AG08395 (cell line): ENCODE measurements at places on chromosomes 6 and 20.

DNA sequence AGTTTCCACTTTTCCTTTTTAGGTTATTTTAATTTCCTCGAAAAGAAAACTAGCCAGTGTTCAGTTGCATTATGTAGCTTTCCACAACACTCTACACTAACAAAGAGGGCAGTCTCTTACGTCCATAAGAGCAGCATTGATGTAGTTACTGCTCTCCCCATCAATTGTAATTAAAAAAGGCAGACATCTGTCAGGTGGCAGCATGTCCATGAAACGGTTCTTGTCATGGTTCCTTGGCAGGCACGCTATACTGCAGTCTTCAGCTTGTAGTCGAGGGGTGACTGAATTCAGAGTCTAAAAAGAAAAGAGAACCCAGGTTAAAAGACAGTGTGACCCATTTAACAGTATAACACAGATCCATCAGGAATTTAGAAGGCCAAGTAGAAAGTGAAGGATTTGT is 80.1 kb upstream of the THEMIS start:
- DNase-seq: no peak

DNA sequence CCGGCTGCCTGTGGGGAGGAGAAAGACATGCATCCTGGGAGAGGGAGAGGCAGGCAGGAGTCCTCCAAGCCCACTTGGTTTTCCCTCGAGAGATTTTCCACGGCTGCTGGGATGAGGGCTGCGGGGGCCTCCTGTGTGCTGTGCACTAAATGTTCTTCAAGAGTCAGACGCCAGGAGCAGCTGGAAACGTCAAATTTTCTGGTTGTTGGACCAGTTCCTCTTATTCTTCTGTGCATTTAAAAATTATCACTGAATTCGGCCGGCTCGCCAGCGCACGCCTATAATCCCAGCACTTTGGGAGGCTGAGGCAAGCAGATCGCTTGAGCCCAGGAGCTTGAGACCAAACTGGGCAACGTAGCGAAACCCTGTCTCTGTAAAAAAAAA is 32.8 kb upstream of the NTSR1 start:
- no peak for DNase-seq

DNA sequence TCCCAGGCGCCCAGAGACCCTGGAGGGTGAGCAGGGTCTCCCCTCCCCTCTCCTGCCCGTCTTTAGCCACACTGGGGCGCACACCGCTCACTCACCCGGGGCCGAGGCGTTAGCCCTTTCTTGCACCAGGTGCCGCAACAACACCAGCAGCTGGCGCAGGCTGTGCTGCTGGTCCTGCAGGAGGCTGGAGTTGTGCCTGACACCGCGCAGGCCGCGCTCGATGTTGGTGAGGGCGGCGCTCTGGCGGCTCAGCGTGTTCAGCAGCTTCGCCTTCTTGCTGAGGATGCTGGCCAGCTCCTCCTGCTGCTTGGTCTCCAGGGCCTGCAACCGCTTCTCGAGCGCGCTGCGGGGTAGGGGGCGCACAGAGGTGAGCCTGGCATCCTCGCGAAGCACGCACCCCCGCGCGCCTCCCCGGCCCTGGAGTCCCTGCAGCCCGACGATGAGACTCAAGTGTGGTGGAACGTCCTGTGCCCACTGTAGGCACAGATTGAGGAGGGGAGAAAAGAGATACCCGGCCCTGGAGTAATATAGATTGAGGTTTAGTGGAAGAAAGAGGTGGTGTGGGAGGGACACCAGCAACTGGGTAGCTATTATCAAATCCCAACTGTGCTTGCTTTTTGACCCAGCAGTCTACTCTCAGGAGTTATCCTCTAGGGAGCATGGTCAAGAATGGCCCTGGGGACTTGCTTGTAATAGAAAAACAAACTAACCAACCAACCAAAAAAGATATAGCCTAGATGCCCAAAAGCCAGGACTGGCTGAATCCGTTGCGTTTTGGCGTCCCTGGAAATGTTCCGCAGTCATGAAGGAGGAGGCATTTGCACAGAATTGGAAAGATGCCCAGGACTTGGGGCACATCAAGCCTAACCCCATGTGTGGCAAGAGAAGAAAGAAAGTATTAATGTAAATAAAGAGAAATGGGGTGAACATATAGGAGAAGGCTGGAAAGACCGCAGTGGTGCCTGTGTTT is 30.9 kb downstream of the ANGPT4 start:
- peak; percentile 48 for DNase-seq

- DNase-seq: peak; percentile 38
Observed at GRCh38 chr6:74091136-74091793, 395.3 kb downstream of the CD109 start.

DNA sequence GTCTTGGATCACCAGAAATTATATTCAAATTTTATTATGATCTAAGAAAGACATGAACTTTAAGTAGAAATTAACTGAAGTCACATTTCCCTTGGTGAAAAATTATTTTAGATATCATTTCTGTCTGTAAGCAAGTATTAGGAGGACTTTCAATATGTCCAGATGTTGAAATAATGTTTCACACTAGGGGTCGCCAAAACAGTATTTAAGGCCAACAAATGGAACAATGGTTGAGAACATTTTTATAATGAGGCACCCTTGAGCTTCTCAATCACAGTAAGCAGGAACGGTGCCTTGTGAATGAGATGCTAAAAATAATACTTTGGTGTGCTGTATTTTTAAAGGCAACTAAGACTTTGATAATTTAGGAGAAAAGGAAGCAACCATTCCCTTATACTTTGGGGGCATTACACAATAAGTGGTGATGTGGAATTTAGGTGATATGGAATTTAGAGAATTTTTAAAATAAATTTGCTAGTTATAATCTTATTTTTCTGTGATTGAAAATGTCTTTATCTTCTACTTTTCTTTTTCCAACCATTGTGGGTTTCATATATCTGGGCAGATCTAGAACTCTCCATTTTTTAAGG is 9.6 kb upstream of the SF3B5 start:
- DNase-seq: peak; percentile 75

DNA sequence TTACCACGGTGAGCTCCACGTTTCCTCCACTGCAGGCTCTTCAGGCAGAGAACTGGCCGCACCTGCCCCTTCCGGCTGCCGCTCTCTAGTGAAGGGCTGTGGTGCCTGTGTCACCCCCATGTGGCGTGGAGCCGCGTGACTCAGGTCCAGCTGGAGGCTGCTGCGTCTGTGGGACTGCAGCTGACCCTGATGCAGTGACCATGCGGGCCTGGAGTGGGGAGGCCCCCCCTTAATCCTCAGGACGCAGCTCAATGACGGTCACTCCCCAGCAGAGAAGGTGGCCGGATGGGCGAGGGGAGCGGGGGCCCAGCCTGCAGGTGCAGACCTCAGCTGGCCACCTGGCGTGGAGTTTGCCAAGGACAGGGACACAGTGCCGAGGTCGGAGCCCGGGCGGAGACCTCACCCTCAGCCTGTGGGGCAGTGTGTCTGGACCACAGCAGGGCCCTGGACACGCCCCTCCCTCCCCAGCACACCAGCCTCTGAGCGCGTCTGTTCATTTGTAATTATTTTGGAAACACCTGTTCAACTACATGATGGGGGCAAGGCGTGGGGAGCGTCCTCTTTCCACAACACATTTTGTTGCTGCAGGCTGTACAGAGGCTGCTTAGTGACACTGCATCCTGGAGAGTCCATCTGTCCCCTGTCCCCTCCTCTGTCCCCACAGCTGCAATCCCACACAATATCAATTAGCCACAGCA is 10.7 kb downstream of the BHLHE23 start:
- DNase-seq: no peak

DNA sequence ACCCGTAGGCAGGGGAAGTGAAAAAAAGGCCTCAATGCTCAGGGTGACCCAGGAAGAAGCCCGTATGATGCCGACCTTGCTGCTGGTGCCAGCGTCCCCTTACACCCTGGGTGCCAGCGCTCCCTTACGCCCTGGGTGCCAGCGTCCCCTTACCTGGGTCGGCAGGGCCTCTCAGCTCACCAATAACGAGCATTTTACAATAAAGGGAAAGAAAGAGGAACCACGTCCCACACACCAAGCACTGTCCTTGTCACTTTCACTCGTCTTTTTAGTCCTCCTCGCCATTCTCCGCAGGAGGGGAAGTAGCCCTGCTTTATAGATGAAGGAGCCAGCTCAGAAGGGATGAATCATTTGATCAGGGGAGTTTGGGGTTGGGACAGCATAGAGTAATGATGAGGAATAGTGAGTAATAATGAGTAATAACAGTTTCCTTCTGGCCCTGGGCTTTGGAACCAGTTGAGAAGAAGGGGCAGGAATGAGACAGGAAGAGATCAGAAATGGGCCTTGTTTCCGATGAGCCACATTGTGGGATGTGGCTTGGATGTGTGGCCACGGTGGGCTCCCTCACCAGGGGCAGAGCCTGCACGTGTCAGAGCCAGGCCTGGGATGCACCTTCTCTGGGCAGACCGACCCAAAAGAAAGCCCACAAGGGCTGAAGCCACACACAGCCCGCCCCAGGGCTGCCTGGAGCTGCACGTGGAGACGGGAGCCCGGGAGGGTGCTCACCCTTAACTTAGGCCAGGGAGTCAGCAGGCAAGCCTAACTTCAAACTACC is 75.7 kb downstream of the SYNJ2 start:
- peak; percentile 87 for DNase-seq

GRCh38 chr6:3740551-3741476 is 10.7 kb downstream of the PXDC1 start:
- DNase-seq: no peak

- DNase-seq: no peak
Observed at GRCh38 chr20:64116541-64117431, 9.4 kb upstream of the NPBWR2 start.

DNA sequence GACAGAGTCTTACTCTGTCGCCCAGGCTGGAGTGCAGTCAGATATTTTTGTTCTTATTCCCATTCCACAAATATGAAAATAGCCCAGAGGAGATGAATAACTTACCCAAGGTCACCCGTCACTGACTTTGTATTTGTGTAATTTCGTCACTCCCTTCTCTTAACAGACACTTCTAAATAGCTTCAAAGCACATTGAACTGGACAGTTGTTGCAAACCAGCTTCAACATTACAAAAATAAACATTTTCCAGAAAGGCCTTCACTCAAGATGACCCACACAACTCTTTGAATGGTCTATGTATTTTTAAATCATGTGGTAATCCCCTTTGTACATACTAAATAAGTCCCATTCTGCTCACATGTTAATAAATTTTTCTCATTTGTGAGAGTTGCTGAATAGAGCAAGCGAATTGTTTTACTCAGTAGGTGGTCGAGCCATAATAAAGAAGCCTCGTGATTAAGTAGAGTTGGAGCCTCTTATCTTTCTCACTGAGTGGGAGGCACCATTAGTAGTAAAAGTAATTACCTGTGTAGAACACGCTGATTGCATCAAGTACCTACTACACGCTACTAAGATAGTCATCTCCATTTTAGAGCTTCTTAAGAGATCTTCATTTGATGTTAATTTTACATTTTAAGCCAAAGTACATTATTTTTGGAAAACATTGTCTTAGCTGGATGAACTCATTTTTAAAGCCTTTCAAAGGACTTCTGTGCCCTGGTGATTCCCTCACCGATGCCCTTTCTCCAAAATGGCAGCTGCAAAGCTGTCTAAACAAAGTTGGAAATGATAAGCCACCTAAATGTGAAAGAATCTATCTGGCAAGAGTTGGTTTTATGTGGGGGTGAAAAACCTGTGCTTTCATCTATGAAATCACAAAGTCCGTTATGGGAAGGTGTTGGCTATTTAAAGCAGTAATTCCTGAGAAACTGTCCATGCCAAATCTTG is 110.0 kb downstream of the TSHZ2 start:
- DNase-seq: no peak

GRCh38 chr20:22371843-22372242 is 212.5 kb downstream of the FOXA2 start:
- no peak for DNase-seq

GRCh38 chr6:159963111-159963510 is 5.8 kb upstream of the IGF2R start:
- no peak for DNase-seq

DNA sequence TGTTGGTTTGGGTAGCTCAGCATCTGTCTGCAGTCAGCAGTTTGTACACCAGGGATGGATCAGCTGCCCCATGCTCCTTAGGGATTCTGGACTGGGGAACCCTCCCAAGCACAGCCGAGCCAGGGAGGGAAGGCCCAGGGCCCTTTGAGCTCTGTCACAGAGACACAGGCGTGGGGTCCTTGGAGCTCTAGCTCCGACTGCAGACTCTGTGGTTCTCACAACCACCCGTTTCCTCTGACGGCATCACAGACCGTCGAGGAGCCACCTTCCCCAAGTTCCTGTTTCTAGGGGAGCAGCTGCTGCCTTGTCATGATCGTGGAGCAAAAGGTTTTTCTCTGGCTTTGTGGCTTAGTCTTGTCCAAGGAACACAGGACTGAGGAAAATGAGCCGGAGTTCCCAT is at the start of gene SLA2:
TSS of gene SLA2 (minus strand) at position 199 of the 400 bp plus-strand sequence. CDS start 4,861 bp downstream, outside the sequence.
- no peak for DNase-seq

DNA sequence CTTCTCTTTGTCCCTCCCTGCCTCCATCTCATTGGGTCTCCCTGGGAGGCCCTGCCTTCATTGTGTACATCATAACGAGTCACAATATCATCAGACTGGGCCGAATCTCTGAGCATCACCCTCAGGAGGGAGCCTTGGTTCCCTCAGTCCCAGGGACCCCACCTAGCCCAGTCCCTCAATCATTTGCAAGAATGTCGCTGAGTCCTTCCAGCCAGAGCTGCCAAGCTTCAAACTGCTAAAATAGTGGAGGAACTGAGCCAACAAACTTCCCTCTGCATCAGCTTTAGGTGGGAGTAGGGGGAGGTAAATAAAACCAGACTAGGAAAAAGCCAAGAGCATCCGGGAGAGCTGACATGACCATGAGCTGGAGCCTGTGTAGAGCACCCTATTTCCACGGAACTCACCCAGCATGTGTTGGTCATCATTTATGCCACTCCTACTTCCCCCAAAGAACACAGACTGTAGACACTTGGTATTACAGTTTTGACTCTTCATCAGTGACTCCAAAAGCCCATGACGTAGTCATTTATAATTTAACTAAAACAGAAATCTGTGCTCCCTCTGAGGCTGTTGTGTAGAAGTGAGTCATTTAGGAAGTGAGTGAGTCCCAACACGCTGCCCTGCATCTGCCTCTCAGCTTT is 28.8 kb upstream of the IL17A start:
- DNase-seq: peak; percentile 24

GRCh38 chr20:43728686-43729255 is 2.0 kb upstream of the GTSF1L start:
- no peak for DNase-seq

DNA sequence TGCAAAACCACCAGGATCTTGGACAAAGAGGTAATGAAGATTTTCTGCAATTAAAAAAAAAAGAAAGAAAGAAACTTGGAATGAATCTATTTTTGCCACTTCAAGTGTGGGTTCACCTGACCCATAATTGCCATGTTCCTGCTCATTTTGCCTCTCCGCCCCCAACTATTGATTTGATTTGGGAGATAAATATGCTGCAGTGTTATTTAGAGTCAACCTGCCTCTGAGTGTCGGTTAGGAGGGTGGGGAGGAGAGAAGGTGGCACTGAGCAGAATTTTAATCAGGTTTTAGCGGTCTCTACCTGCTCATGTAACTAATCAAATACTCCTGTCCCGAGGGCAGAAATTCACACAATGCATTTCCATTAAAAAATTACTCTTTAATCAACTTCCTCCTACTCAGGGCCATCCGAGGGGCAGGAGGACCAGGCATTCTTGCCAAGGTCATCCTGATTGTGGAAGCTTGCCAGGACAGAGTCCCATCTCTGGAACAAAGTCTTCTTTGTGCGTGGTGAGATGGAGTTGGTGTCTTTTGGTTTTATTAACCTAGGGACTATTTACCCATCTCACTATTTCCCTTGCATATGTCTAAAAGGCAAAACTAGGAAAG is 300.1 kb downstream of the CDH26 start:
- DNase-seq: no peak

GRCh38 chr6:168130697-168131371 is 51.8 kb upstream of the FRMD1 start:
- DNase-seq: no peak
